ENCODE measurements at places on chromosomes 13 and 19.

DNA sequence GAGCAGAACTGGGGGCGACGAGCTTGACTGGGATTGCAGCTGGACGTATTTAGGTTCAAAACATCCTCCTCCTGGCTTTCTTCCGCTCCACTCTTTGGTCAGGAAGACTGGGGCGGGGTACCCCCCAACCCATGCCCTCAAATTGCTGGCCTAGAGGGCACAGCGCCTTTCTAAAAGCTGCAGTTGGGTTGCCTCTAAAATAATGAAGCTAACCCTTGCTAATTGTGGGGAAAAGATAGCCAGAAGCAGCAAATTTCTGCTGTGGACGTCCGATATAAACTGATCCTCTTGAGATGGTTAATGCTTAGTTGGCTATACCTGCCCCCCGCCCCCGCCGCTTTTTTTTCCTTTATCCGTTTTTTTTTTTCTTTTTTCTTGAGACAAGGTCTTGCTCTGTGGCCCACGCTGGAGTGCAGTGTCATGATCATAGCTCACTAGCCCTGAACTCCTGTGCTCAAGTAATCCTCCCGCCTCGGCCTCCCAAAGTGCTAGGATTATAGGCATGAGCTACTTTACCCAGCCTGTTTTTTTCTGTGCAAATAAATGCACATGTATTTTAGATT lies 754 bp upstream of the CHERP start:
- no peak for DNase-seq

- no peak for DNase-seq
These were observed 68.2 kb downstream of the ESD start for GRCh38 chr13:46728777-46729176.

GRCh38 chr13:106523576-106523975 lies 11.9 kb downstream of the EFNB2 start:
- no peak for DNase-seq

GRCh38 chr19:9667898-9668297 lies 7.0 kb downstream of the ZNF562 start:
- DNase-seq = no peak

GRCh38 chr13:103358255-103358932 lies 292.2 kb upstream of the SLC10A2 start:
- DNase-seq = no peak

- peak; percentile 85 for DNase-seq
These were observed at the start of gene FSD1 for GRCh38 chr19:4304538-4305256. Gene FSD1, plus strand, starts transcription at chr19:4304598. Its CDS starts 149 bp downstream, at chr19:4304747.

- no peak for DNase-seq
These were observed 16.0 kb upstream of the MRI1 start for GRCh38 chr19:13748169-13748828.

DNA sequence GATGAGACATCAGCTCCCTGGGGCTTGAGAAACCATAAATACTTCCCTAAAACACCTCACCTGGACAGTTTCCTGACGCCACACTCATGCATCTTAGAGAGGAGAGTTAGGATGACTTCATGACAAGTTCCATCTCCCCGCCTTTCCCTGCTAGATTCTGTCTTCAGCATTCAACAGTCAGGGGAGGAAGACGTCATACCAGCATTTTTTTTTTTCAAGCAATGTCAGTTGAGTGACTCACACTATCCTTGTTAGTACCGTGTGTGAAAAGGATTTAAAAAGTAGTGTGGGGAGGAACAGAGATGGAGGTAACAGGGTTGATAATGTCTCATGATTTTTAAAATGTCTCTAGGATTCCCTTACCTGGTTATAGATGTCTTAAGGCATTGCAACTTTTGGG lies at the start of gene OR7D2:
Gene OR7D2, plus strand, starts transcription at position 79 of the 400 bp plus-strand sequence. CDS start 6,803 bp downstream, outside the sequence.
- DNase-seq = no peak

DNA sequence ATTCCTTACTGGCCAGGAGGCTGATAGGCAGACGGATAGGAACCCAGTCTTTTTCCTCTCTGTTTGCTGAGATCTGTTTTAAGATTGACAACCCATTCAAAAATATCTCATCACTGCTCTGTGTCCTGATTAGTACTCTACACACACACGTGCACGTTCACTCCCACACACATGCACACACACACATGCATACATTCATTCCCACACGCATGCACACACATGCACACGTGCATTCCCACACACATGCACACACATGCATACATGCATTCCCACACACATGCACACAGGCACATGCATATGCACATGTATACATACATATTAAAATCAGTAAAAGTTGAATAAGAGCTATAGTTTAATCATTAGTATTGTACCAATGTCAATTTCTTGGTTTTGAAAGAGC lies 80.6 kb upstream of the SIAH3 start:
- DNase-seq = no peak

DNA sequence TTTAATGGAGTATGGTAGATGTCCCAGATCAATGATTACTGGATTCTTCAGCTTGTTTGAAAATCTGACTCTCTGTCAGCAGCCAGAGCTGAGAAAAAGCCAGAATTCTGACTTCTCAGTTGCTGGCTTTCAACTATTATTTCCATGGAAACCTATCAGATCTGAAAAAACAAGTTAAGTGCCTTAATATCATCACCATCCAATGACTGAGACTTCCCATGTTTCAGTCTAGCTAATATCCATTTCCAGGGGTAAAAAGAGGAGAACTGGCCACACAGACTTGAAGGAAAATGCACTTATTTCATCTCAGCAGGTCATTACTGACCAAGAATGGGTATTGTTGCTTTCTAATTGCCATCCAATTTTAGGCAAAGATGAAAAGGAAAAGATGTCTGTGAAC lies 75.2 kb downstream of the TNFSF11 start:
- no peak for DNase-seq

DNA sequence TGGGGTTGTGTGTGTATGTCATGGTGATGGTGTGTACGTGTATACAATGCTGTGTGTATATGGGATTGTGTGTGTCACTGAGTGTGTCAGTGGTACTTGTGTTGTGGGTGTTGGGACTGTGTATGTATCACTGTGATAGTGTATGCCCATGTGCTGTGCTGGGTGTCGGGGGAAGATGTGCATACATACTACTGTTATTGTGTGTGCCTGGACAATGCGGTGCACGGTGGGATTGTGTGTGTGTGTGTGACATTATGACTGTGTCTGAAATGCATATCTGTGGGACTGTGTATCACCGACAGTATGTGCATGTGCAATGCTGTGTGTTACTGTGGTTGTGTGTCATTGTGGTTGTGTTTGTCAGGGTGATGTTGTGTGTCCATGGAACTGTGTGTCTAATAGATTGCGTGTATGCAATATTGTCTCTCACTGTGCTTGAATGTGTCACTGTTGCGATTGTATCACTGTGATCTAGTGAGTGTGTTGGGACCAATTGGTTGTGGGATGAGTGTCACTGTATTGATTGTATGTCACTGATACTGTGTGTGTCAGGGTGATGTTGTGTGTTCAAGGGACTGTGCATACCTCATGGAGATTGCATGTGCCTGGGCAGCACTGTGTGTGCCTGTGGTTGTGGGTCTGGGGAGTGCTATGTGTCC lies 11.0 kb upstream of the BBC3 start:
- DNase-seq = no peak

DNA sequence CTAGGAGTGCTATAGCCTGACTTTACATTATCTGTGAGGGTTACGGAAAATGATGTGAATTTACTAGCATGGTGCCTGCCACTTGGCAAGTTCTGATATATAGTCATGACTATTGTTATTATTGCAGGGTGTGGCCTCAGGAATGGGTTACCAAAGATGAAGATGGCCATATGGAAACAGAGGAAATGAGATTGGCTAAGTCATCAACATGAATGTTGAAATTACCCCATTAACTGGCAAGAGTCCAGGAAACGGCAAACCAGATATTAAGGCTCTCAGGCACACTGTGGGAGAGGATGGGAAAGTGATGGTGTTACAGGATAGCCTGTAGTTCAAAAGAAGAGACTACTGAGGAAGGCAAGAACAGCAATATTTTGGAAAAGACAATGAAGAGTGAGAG lies 183.3 kb downstream of the KCNRG start:
- no peak for DNase-seq

- no peak for DNase-seq
These were observed 15.7 kb downstream of the TYK2 start for GRCh38 chr19:10364644-10365043.

DNA sequence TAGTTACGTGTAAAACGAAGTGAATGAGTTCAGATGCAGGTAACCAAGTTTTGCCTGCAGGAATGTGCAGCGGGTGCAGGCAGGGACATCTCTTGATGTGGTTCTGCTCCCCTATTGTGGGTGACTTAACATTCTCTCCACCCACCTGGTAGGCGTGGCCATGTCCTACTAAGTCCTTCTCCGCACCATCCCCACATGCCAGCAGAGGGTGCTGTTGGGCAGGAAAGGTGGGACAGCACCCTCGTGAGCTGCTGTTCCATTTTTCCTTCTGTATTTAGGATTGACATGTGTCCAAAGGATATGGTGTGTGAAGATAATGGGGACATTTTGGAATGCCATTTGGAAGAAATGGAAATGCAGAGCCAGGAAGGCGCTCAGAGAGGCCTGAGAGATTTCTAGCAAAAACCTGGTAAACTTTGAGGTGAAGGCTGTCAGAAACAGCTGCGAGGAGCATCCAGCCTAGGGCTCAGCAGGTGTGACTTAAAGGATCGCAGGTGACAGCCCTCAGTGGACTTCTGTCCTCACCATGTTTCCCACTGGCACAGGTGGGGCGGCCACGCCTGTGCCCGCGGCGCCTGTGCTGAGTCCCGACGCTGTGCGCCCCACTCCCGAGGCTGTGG lies 26.2 kb upstream of the MCF2L start:
- DNase-seq = peak; percentile 100

GRCh38 chr19:14116918-14117578 lies 514 bp downstream of the PRKACA start:
- no peak for DNase-seq

GRCh38 chr19:31880283-31880682 lies 465.1 kb upstream of the ZNF507 start:
- no peak for DNase-seq

GRCh38 chr19:18883526-18884304 lies 12.2 kb downstream of the CERS1 start:
- DNase-seq = no peak

- no peak for DNase-seq
These were observed 662.1 kb downstream of the PCDH9 start for GRCh38 chr13:66567899-66568612.

DNA sequence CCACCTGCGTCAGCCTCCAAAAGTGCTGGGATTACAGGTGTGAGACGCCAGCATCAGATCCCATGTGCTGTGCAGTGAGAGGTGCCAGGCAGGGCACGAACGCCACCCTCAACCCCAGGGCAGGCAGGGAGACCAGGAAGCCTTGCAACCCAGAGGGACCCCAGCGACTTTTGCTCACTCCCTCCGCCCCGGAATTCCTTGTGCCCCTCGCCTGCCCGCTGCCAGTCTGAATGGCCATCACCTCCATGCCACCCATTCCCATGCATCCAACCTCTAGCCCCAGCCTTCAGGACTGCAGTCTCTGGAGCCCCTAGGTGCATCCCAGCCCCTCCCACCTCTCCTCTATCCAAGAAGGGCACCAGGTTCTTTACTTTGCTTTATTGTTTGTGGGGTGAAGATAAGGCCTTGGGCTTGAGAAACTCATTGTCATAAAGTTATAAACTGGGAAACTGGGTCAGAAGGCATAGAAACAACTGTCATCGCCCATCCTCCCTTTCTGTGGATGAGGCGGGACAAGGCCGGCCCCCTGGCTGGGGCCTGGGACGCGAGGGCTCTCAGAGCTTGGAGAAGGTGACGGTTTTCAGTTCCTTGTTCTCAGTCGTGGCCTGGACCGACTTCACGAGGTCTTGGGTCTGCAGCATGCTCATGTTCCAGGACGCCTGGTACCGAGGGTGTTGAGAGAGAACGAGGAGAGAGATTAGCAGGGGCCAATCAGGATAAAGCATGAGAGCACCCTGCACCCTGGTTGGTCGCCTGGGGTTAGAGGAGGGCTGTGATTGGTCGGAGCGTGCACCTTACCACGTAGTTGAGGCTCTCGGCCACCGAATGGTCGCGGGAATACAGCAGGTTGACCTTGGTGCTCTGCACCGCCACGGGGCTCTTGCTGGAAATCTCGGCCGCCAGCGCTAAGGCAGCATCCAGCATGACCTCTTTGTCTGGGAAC lies 2.6 kb upstream of the LGALS4 start:
- no peak for DNase-seq

DNA sequence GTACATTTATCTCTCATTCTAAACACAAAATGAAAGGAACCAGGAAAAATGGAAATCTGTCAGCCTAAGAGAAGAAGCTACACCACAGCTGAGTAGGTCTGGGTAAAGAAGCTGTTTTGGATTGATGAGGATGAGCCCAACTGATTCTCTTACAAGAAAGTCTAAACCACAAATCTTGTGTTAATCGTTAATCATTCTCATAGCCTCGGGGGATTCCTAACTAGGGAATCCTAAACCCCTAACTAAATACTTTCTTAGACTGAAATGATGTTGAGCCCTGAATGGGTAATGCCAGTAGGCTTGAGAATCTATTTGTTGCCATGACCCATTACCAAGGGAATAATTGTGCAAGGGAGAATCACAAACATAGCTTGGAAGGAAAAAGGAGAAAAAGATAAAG lies 327.5 kb upstream of the SPRY2 start:
- no peak for DNase-seq

DNA sequence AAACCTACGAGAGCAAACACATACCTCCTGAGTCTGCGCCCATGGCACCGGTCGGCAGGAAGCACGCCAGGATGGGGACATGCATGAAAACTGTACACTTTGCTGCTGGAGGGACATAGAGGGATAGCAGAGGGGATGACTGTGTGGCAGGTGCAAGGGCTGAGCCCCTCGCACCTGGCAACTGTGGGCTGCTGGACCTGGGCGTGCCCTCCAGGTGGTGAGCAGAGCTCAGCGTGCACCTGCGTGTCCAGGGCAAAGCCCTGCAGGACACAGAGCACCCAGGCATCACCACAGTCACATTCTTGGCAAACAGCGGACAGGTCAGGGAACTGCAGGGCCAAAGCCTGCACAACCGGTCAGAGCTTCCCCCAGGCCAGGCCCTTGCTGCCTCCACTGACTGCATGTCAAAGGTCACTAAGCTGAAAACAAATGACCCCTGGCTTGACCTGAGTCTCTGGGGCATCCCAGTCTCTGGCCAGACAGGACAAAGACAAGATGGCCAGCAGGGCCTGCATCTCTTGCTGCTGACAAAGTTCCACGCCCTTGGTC lies 9.0 kb upstream of the ISYNA1 start:
- DNase-seq = no peak

DNA sequence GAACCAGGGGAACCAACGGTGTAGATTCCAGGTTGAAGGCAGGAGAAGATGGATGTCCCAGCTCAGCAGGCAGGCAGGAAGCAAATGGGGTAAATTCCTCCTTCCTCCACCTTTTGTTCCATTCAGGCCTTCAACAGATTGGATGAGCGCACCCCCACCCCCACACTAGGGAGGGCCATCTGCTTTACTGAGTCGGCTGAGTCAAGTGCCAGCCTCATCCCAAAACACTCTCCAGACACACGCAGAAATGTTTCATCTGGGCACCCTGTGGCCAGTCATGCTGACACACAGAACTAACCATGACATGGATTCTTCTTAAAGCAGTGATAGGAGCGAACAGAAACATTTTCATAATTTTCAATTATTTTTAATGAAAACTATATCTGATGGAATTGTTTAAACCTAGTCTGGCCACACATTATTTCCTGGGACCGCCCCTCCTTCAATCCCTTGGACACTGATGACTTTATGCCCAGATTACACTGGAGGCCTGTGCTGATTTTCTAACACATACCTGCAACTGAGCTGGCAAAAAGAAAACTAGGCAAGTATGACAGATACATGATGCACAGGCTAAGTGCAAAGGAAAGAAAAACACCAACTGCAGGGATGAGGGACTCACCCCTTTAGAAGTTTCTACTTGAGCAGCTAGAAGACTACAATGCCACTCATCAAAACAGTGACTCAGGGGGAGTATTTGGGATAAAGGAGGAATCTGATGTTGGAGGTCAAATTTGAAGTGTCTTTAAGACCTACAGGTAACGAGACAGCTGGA lies 154.2 kb downstream of the TNFRSF19 start:
- no peak for DNase-seq

- DNase-seq = no peak
These were observed 2771.0 kb upstream of the PCDH20 start for GRCh38 chr13:64186503-64187250.

Measured in NCI-H1417 (cell line).